ENCODE measurements at places on chromosomes 3 and 15.
A peak's percentile ranks its signal among the peaks of the same experiment; 100 is the strongest.

DNA sequence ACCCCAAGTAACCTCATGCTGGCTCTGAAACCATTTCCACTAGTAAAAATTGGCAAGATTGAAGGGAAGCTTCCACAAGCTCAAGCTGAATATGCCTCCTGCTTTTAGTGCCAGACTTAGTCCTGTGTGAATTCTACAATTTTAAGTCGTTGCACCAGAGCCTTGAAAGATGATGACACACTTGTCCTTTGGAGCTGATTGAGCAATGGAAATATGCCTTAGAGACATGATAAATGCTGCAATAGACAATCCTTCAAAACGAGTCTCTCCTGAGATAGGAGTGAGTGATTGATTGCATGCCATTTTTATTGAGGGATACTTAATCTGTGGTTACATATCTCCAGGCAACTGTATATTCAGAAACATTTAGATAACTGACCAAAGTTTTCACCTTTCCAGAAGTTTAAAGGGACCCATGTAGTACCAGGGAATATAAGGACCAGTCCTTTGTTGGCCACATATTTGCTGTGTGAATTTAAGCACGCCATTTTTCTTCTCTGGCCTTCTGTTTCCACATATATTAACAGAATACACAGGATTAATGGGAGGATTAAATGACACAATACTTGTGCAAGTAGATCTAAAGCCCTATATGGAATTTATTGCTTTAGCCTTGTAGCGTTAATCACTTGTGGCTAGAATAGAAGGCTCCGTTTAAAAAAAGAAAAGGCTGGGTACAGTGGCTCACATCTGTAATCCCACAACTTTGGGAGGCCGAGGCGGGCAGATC, 65.1 kb downstream of the PPARG start:
- DNase-seq, result no peak

- no peak for DNase-seq
Measured at GRCh38 chr3:185933374-185934173, 4.2 kb downstream of the TRA2B start.

DNA sequence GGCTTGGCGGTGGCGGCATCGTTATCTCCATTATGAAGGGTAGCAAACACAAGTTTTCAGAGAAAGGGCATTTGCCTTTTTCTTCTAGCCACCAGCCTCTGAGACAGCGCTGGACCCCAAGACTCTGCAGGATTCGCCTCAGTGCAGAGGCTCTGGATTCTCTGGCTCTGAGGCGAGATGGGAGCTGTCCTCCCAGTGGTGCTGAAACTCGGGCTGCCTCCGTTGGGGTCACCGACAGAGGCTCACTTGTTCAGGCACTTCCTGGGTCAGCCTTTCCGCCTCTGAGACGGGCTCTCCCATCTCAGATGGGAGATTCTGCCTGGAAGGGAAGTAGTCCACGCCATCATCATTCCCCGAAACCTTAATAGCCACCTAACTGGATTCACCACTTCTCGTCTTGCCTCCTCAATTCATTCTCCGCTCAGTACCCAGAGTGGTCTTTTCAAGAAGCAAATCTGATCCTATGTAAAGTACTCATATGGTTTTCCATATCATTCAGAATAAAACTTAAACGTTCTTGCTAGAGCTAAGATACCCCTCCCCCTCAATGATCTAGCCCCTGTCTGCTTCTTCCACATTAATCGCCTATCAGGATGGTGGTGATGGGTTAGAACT, 76.9 kb downstream of the RHCG start:
- no peak for DNase-seq

DNA sequence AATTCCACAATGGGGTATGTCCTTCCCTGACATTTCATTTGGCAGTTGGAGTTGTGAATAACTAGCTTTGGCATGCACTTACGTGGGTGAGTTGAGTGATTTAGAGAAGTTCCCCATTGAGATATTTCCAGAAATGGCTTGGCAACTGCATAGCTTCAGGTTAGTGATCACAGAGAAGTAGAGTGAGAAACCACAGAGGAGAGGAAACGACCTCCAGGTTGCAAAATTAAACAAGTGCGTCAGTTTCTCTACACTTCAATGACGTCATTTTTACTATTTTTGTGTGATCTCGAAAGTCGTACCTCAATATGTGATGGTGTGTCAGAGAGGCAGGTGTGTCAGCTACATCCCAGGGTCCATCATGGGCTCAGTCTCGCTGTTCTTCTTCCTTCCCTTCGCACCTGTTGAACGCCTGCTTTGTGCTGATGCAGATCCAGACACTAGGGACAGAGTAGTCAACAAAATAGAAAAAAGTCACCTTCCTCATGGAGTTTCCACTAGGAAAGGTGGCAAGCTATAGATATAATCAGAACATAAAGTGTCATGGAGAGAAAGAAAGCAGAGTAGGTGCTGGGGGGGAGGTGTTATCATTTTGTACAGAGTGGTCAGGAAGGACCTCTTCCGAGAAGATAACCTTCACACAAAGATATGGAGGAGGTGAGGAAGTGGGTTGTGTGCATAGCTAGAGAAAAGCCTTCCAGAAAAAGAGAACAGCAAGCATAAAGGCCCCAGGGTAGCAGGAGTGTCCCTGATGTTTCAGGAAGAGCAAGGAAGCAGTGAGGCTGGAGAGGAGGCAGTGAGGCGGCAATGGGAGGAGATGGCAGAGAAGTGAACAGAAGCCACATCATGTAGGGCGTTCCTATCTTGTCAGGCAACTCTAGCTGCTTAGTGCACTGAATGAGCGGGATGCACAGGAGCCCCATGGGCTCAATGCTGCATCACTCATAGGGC, 75.6 kb downstream of the MCTP2 start:
- peak; percentile 5 for DNase-seq

DNA sequence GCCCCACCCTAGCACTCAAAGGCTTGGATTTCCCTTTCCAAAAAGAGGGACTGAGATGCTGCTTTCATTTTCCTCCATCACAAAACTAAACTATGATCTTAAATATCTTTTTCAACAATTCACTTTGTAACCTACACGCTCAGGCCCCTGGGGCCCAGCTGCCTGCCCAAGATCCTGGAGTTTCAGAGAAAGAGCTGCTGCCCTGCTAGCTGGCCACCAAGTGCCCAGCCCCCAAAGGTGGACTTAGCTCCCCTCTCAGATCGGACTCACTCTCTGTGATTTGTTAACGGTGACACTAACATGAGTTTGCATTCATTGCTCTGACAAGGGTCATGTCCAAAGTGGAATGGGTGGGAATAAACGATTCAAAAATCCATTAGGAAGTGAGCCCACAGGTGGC, 119.6 kb upstream of the SMAD3 start:
- DNase-seq, result no peak

DNA sequence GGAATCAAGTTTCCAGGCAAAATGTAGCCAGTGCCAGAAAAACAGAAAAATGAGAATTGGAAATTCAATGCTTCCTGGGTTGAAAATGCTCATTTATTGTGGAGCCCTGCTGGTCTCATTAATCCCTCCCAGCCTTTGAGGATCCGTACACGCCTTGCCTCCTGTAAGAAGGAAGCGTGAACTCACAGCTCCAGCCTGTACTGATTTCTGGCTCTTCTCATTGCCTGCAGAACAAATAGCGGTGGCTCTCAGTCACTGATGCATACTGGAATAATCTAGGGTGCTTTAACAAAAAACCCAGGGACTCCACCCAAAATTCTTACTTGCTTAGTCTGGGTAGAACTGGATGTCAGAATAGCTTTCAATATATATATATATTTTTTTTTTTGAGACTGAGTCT, 29.3 kb upstream of the SLC24A5 start:
- DNase-seq, result no peak

- DNase-seq, result no peak
Measured at GRCh38 chr3:105938101-105938500, 69.3 kb upstream of the CBLB start.

DNA sequence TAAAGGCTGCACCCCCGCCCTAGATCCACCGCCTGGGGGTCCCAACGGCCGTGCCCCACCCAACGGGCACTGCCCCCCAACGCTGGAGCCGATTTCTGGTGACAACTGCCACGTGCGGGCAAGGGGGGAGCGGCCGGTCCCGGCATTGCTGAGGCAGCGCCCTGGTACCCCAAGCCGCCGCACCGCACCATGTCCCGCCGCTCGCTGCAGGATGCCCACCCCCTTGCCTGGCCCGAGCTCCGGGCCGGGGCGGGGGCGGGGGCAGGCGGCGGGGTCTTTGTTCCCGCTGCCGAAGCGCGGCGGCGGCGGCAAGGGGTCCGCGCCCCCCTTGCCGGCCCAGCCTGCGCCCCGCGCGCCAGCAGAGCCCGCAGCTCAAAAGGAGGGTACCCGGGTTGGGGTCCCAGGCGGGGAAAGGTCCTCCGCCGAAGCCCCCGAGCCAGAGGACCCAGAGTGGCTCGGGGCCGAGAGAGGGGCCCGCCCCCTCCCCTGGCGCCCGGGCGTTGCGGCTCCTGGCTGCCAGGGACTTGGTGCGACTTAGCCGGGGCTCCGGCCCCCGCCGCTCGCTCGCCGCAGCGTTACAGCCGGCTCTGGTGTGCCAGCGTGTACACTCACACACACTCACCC, 678 bp downstream of the SEMA7A start:
- no peak for DNase-seq

DNA sequence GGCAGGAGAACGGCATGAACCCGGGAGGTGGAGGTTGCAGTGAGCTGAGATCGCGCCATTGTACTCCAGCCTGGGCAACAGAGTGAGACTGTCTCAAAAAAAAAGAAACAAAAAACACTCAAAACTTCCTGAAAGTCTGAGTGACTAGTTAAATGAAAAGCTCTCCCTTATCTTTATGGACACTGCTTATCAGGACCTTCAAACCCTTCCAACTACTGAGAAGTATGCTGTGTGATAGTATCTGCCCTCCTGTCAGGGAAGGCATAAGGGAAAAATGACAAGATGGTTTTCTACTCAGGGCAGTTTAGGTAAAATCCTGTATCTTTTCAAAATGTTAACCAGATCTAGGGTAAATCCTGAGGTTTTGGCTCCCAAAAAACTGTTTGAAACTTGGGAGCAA, 21.8 kb downstream of the EMC7 start:
- no peak for DNase-seq

DNA sequence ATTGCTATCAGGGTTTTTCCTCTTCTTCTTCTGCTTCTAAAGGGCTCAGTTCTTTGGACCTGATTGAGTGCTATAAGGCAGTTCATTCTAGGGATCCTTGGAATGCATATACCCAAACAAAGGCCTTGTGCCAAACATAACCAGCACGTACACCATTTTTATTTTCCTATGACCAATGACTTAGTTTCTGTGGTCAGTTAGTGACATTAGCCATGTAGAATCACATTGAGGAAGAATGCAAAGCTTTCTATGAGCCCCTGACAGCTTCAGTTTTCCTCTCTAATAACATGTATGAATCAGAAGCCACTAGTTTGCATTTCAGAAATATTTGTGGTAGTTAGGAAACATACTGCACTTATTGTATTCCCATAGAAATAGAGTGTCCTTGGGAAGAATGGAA, 240.0 kb downstream of the THRB start:
- no peak for DNase-seq

GRCh38 chr3:117486719-117487716, 777.4 kb downstream of the TUSC7 start:
- no peak for DNase-seq

GRCh38 chr3:196280689-196281440, 6.7 kb downstream of the PCYT1A start:
- DNase-seq, result no peak

GRCh38 chr3:129316248-129317013, 37.8 kb downstream of the HMCES start:
- peak; percentile 81 for DNase-seq

DNA sequence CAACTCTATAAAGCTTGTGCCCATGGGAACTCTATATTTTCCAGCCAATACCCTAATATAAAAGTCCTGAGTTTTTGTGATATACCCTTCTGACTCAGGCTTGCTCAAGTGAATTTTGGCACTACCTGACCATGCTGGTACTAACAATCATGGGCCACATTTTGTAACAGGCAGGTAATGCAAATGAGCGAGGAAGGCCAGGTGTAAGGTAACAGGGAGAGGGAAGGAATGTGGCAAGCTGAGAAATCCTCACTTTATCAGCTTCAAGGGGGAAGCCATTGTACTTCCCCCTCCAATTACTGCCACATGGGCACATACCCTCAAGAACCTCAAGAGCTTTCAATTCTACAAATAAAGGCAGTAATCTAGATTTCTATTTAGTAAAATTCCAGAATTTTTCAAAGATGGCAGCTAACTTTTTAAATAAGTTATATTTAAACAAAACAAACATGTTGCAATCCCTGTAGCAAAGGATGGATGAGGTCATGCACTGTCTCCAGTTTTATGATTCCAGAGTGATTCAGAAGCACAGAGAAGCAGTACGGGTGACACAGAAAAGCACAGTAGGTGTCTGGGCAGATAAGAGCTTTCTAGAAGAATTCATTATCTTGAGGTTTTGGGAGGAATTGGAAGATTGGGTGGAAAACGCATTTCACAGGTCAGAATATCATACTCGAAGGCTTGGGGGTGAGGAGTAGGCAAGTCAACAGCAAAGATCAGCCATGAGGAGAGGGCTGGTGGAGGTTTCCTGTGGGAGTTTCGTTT, 87.6 kb downstream of the FOXP1 start:
- no peak for DNase-seq

- DNase-seq, result no peak
Measured at GRCh38 chr3:196792771-196793170, 53.1 kb downstream of the PAK2 start.

GRCh38 chr3:139718415-139718814, 40.6 kb upstream of the NMNAT3 start:
- DNase-seq, result no peak

DNA sequence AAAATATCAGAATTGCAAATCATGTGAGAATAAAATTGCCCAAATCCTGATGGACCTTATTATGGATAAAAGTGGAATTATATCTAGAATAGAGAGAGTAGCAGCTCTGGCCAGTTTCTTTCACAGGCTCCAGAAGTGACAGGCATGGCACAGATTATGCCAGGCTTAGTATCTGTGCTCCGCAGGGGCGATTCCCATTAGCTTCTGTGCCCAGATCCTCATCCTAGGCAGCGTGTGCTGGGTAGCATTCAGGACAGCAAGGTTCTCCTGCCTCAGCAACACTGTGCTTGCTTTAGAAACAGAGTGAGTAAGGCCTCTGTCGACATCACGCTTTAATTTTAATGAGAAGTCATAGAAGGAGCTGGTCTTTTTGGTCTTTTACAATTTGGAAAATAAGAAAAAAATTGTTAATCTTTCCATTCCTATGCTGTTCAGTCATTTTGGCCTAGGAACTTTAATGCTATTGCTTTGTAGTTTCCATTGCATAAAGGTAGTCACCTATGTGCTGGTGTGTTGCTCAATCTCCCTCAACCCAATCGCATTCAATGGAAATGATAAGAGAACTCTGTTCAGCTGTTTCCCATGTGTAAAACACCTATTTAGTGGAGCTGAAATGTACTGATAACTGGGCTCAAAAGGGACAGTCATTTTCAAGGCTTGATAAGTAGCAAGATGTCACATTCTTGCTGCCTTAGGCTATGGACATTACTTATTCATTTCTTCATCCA, 770.1 kb downstream of the AGBL1 start:
- no peak for DNase-seq

GRCh38 chr15:90970274-90970673, 15.6 kb downstream of the RCCD1 start:
- no peak for DNase-seq

GRCh38 chr3:152910211-152910610, 75.3 kb downstream of the P2RY1 start:
- DNase-seq, result no peak
